Amniotic epithelial cell (primary cell): ENCODE measurements at places on chromosomes 11 and 22.

GRCh38 chr11:47087801-47088200 lies 88.9 kb downstream of the ARFGAP2 start:
- no peak for DNase-seq

DNA sequence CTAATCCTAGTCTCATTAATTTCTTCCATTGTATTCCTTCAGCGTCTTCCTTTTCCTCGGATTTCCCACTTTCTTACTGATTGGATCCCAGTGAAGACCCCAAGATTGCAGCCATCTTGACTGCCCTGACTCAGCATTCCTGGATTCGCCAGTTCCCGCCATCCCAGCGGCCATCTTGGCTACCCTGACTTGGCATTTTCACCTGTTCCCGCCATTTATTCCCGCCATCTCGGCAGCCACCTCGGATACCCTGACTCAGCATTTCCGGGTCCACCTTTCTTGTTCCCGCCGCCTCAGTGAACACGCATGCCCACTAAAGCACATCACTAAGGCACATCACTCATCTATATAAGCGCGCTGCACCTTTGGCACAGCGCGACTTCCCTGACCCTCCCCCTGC lies 13.8 kb upstream of the OR56A3 start:
- no peak for DNase-seq

- DNase-seq = no peak
Measured at GRCh38 chr22:33326540-33327295, 268.5 kb upstream of the SYN3 start.

DNA sequence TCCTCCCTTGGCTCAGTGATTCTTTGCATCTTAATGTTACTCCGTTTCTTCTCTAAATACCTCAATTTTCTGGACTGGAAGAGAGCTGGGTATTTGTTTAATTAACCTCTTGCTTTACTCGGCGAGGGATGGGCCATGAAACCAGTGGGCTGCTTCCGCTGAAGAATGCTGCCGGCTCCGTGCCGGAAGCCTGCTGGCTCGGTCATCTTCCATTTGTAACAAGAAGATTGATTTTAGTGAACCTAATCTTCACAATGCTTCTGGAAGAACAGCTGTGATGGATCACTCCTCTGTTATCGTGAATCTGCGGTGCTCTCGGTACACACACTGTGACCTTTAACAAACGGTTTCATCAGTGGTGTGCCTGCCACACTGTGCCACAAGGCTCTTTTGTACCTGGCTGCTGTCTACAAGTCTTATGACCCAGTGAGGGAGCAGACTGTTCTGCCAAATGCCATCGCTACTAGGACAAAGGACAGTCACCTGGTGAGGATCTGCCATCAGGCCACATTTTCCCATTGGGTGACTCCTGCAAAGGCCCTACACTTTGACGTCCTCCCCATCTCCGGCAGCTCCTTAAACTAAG lies 25.3 kb upstream of the PARVB start:
- DNase-seq = no peak

DNA sequence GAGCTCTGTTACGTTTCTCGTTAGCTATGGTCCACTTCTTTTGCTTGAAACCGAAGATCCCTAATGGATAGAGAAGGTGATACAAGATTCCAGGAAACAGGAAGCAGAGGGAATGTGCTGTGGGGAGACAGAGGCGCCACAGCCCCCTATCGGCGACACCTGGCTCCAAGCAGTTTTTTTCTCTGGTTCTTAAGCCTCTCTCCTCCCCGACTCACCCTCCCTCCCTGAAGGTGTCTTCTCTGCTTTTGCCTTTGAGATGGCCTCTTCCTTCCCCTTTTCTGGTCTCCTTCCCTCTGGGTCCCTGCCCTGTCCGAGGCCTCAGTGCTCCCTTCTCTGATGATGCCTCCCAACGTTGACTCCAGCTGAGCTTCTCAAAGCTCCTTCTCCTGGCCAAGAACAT lies 14.2 kb upstream of the APOBEC3A start:
- no peak for DNase-seq

GRCh38 chr22:43862882-43863202 lies 529 bp upstream of the SULT4A1 start:
- no peak for DNase-seq

GRCh38 chr11:23227078-23227445 lies 366.8 kb upstream of the CCDC179 start:
- peak; percentile 20 for DNase-seq
